ENCODE measurements at places on chromosomes 5 and 9.

DNA sequence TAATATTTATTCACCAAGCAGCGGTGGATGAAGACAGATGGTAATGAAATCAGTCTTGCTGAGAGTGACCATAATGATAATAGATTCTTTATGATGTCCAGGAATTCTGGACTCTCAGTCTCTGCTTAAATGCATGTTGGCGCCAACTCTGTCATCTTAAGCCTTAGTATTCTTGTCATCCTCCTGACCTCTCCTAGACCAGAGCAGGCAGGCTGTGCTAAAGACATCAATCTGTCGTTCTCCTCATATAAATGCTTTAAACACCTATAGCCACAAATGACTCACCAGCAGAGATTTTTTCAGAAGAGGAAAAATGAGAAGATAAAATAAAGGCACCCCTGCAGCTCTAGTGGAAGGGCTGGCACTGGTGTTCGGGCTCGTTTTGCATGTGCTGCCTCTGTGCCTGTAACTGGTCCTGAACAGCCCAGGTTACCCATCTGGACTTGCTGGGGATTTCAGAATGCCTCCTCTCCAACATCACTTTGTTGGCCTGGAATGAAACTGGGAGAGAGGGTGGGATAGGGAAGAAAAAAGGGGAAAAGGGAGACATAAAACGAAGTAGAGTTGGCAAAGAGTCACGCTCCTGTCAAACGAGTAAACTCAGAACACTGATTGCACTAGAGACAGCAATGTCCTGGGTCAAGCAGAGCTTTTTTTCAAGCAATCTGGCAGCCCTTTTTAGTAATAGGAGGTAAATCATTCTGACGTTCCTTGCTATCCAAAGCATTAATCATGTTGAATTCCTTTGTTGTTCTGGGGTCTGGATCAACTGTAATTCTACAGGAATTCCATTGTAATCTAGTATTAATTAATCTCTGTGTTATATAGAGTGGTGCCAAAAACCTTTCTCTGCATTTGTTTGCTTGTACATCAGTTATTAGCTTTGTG is 195.5 kb upstream of the CLINT1 start:
- no peak for DNase-seq

DNA sequence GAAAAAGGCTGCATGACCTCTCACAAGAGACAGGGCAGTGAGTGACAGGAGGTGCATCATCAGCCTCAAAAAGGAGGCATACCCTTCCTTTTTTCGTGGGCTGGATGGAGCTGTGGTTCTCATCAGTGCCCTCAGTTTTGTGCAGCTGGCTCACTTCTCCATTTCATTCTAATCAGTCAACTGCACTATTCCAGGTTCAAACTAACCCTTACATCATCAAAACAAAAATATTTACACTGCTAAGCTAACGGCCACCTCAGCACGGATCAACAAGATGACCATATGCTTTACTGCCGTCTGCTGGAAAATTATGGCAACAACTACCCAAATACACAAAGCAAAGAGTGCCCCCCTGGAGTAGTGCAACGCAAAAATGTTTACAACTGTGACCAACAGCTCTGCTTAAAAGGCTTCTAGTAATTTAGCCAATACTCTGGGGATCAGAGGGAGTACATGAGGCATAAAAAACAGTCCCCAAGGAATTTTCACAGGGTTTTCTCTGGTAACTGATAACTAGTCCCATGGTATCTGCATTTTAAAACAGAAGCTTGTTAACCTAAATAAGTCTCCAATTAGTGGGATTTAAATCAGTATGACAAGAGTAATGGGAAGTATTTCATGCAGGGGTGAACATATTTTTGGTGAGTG is 10.8 kb downstream of the KCNV2 start:
- no peak for DNase-seq

- no peak for DNase-seq
Observed at GRCh38 chr9:110337727-110338126, at the start of gene TXNDC8. Gene TXNDC8, minus strand, starts transcription at chr9:110337863.

- DNase-seq = no peak
Observed at GRCh38 chr5:82367930-82368329, 89.8 kb upstream of the RPS23 start.

- no peak for DNase-seq
Observed at GRCh38 chr5:112549605-112550166, 130.6 kb upstream of the EPB41L4A start.

DNA sequence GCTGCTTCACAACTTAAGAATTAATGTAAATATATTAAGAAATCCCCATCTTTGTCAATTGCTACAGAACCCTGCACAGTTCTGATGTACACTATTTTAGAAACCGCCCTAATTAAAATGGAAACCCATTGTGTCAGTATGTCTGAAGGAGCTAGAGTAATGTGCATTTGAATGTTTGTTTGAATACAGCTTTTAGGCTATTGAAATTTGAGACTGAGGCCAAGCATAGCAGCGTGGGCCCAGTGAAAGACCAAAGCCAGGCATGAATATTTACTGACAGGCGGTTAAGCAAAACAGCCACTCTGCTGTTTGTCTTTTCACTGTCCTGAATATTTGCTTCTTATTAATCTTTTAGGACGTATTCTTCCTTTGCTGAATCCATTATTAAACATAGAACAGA is 252.3 kb downstream of the IZUMO3 start:
- DNase-seq = no peak

DNA sequence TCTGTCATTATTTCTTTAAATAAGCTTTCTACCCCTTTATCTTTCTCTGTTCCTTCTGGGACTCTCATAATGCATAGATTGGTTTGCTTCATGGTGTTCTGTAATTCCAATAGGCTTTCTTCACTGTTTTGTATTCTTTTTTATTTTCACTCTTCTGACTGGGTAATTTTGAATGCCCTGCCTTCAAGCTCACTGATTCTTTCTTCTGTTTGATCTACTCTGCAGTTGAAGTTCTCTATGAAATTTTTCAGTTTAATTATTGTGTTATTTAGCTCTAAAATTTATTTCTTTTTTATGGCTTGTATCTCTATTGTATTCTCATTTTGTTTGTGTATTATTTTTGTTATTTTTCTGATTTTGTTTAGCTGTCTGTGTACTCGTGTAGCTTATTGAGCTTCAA is 89.3 kb upstream of the SLCO4C1 start:
- no peak for DNase-seq

- no peak for DNase-seq
Observed at GRCh38 chr9:14478175-14479162, 164.5 kb upstream of the NFIB start.

DNA sequence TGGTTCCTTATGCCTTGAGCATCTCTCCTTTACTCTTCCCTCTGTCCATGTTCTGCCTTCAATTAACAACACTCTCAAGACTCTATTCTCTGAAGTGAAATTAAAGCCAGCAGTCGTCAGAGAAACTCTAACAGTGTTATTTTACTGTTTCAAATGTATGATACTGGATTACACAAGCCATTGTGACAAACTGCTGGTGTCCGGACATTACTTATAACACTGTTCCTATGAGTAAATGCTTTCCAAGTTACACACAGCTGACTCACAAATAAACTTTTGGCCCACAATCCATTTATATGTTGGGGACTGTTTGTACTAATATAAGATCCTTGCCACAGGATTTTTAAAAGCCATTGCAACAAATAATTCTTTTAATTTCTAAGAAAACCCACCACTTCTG is 63.2 kb upstream of the GHR start:
- DNase-seq = no peak

GRCh38 chr5:67092535-67092934 is 104.1 kb downstream of the CD180 start:
- DNase-seq = no peak

All from cortex of kidney (tissue), 1 donor.